ENCODE measurements at places on chromosomes 13 and 19.

GRCh38 chr19:40806423-40807146 lies 7.6 kb downstream of the EGLN2 start:
- peak; percentile 79 for DNase-seq

DNA sequence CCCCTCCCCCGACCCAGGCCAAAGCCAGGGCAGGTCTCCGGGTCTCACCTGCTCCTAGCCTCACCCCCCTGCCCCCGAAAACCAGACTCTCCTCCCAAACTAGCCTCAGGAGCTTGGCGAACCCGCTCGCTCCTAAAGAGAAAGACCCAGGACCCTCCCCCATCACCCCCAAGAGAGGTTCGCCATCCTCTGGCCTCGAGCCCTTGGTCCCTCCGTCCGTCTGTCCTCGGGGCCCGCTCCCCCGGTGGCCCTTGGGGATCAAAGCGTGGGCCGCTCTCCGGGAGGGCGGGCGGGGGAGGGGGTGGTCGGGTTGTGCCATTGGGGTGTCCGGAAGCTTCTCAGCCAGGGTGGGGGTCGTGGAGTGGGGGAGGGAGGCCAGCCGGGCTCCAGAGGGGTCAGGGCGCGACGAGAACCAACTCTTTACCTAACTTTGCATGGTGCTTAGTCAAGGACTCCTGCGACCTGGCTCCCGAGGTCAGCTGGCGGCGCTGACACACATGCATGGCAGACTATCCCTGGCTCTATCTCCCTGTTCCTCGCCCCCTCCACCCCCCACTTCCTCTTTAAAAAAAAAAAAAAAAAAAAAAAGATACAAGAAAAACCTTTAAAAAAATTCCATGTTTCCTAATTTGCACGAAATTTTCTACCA lies 15.6 kb downstream of the SMIM24 start:
- DNase-seq: no peak

DNA sequence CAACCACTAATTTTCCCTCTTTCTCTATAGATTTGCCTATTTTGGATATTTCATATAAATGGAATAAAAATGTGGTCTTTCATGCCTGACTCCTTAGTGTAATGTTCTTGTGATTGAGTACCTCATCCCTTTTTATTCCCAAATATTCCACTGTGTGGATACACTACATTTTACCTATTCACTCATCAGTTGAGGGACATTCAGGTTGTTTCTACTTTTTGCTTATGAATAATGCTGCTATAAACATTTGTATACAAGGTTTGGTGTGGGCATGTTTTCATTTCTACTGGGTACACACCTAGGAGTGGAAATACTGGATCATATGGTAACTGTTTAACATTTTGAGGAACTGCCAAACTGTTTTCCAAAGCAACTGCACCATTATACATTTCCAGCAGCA lies 5.1 kb upstream of the WBP4 start:
- no peak for DNase-seq

- no peak for DNase-seq
Measured at GRCh38 chr13:41554626-41555386, 97.5 kb downstream of the RGCC start.

GRCh38 chr13:78402708-78403400 lies 200.5 kb downstream of the POU4F1 start:
- no peak for DNase-seq

- no peak for DNase-seq
Measured at GRCh38 chr19:19319732-19320360, 463 bp downstream of the SUGP1 start.

DNA sequence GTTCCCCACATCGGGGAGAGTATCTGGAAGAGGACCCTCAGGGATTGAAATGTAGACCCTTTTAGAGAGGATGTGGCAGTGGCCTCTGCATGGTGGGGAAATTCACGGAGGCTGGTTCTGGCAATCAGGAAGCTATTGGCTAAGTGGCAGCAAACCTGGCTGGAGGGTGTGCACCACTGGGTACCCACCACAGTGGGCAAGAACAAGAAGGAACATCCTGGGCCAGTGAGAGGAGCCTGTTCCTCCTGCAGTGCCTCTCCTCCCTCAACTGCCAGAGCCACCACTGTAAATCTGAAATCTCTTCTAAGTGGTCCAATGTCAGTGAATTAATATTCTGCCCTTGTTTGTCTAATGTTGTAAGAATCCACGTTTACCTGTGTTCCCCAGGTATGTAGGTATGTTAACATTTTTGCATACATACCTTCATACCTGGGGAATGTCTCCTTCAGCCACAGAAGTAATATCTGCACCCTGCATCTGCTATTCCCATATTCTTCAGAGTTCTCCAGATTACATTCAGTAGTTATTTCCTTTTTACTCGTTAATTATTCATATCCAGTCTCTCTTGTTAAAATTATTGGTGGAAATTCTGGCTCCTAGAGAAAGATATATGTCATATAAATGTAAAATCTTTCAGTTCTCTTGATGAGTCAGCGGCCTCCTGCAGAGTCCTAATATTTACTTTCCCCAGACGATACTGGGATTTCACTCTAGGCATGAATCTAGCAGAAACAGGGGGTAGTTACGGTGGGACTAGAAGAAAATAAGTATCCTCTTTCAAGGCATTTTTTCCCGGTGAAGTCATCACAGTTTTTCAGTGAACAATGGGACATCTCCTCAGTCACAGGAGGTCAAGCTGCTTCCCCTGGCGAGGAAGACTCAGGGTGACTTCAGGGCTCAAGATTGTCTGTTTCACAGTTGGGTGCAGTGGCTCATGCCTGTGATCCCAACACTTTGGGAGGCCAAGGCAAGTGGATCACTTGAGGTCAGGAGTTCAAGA lies 148.3 kb downstream of the MYO16 start:
- no peak for DNase-seq

- peak; percentile 35 for DNase-seq
Measured at GRCh38 chr13:29472332-29472961, 123.0 kb downstream of the SLC7A1 start.

DNA sequence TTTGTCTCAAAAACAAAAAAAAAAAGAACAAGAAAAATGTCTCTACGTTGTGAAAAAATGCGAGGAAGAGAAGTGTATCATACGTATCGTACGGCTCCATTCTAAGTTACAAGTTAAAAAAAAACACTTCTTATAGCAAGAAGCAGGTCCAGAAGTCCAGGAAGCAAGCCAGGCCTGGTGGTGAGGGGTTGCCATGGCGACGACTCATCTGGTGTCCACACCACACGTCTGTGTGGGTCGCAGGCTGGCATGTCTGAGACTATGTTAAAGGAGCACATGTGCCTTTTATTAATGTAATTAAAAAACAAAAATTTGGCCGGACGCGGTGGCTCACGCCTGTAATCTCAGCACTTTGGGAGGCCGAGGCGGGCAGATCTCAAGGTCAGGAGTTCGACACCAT lies 5.9 kb downstream of the MED16 start:
- no peak for DNase-seq

GRCh38 chr13:31894931-31895330 lies 136.6 kb upstream of the FRY start:
- DNase-seq: no peak

- no peak for DNase-seq
Measured at GRCh38 chr13:49373716-49374115, 70.1 kb downstream of the CAB39L start.

- peak; percentile 35 for DNase-seq
Measured at GRCh38 chr13:99218969-99219368, 18.3 kb downstream of the UBAC2 start.

DNA sequence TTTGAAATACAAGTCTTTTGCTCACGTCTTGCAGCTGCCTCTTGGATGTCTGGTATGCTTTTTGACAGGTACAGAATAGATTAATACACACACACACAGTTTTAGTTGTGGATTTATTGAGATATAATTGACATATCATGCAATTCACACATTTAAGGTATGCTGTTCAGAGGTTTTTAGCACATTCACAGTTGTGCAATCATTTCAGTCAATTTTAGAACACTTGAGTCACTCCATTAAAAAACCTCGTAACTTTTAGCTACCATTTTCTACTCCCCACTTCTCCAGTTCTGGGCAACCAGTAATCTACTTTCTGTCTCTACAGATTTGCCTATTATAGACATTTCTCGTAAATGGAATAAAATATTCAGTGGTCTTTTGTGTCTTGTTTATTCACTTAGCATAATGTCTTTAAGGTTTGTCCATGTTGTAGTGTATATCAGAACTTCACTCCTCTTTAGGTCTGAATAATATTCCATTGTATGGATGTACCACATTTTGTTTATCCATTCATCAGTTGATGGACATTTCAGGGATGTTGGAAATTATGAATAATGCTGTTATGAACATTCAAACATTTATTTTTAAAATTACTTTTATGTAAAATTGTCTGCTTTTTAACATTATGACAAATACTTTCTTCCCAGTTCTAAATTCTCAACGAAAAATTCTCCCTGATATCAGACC lies 2.5 kb upstream of the ZMYM2 start:
- DNase-seq: no peak

GRCh38 chr13:97223711-97224541 lies 1.8 kb downstream of the MBNL2 start:
- DNase-seq: no peak

DNA sequence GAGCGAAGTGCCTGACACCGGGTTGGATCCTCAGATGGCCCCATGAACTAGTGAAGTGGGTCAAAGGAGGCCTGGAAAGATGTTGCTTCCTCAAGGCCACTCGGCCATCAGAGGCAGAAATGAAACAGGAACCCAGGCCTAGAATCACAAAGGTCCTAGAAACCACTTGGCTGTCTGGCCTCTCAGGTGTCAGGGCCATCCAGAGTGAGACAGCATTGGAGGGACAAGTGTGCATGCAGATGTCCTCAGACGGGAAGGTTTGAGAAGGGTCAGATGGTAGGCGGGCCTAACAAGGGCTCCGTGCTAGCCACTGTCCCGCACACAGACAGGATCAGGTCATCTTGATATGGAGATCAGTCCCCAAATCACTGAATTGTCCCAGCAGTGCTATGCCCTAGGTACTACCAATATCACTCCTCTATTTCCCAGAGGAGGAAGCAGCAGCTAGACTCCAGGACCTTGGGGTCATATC lies 14.3 kb downstream of the CCDC97 start:
- no peak for DNase-seq

GRCh38 chr13:101554420-101555125 lies 102.1 kb downstream of the ITGBL1 start:
- no peak for DNase-seq

- DNase-seq: no peak
Measured at GRCh38 chr19:9342610-9343304, 18.8 kb downstream of the ZNF559 start.

- DNase-seq: no peak
Measured at GRCh38 chr13:44230071-44230470, 143.6 kb upstream of the SERP2 start.

- peak; percentile 46 for DNase-seq
Measured at GRCh38 chr19:16527971-16528521, 14.2 kb downstream of the CHERP start.

GRCh38 chr19:7691497-7691896 lies 10.4 kb downstream of the FCER2 start:
- DNase-seq: no peak

DNA sequence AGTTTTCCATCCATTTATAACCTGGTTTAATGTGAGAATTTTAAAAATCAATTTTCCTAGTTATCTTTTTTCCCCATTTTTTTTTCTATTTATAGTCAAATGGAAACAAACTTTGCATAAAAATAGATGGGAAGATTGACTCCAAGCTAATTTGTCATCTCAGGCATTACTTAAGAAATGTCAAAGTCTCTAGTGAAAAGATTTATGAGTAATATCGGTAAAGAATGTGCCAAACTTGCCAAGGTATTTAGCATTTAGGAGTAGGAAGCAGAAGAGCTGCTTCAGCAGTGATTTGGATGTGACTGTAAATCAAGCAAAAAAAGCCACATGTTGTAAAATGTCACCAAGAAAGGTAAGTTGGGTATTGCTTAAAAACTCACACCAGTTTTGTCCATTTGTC lies 108.6 kb downstream of the LACC1 start:
- DNase-seq: no peak

DNA sequence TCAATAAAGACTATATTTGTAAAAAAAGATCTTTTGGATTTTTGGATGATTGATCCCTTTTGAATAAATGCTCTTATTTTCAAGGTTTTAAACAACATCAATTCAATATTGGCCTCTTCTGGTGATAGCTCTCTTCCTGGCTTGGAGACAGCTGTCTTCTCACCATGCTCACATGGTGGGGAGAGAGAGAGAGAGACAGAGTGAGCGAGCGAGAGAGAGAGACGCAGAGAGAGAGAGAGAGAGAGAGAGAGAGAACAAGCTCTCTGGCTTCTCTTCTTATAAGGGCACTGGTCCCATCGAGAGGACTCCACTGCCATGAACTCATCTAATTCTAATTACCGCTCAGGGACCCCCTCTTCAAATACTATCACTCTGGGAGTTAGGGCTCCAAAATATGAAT lies 32.1 kb upstream of the FARP1 start:
- no peak for DNase-seq

- DNase-seq: no peak
Measured at GRCh38 chr13:98591721-98592361, 14.9 kb upstream of the STK24 start.

- no peak for DNase-seq
Measured at GRCh38 chr13:28049215-28049614, 51.2 kb downstream of the FLT3 start.

DNA sequence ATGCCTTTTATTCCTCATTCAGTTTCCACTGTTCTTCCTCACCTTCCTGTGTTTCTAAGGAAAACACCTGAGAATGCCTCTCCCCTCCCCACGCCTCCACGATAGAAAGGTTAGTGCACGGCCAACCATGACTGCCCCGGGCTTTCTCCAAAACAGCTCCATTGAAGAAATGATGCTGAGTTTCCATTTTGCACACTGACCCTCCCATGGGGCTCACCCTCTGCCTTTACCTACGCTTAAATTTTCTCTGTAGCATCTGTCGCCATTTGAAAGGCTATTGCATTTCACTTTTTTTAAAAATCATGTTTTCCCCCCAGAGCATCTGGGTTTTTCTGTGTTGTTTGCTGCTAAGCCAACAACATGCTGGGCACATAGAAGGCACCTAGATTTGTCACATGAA lies 48.2 kb downstream of the ABCC4 start:
- DNase-seq: no peak

DNA sequence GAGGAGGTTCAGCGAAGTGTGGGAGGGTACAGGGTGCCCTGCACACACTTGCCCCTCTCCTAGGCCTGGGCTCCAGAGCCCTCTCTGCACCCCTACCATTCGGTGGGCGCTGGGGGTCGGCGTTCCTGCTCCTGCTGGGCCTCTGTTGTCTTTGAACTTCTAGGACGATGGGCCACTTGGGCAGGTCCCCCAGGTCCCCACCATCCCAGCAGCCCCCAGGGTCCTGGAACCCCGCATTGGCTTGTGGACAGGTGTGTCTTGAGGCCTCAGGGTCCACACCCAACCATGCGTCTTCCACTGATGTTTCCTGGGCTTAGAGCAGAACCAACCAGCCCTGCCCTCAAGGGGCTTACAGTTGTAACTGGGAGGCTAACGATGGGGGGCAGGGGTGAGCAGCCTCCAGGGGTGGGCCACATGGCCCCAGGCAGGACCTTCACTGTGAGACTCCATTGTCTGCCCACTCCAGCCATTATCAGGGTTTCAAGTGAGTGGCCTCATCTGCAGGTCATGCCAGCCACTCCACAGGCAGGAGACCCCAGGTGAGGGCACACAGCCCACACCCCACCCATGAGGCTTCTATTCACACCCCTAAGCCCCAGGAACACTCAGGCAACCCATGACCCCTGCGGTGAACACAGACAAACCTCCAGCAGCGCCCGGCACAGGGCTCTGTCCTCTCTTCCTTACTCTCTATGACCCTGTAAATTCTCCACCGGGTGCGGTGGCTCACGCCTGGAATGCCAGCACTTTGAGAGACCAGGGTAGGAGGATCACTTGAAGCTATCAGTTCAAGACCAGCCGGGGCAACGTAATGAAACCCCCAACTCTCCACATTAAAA lies 2.0 kb upstream of the KLF16 start:
- no peak for DNase-seq

GRCh38 chr13:44819245-44819644 lies 170.0 kb downstream of the NUFIP1 start:
- DNase-seq: no peak

All from stimulated activated CD4-positive, alpha-beta T cell treated with anti-CD3 and anti-CD28 coated beads, Interleukin-4, amount 100 ng/mL, for 1 hour (primary cell).